ENCODE measurements at places on chromosomes 4 and X. TPM values are rescaled to one million over a fixed set of nuclear protein-coding genes. Genes with fewer than 3 reads are reported as not detected.

The SATL1 gene
- not detected for total RNA-seq

The NDNF gene
- not detected for total RNA-seq

The ZNF711 gene
- total RNA-seq = 3.8 TPM

The MGAT4D gene
- total RNA-seq = not detected

The JAKMIP1 gene
- not detected for total RNA-seq

All from HepG2 (cell line).